Activated T-cell treated with anti-CD3 and anti-CD28 coated beads, Interleukin-2, amount 50 U/mL, for 48 hours (primary cell): ENCODE measurements at places on chromosomes 1 and 21.

DNA sequence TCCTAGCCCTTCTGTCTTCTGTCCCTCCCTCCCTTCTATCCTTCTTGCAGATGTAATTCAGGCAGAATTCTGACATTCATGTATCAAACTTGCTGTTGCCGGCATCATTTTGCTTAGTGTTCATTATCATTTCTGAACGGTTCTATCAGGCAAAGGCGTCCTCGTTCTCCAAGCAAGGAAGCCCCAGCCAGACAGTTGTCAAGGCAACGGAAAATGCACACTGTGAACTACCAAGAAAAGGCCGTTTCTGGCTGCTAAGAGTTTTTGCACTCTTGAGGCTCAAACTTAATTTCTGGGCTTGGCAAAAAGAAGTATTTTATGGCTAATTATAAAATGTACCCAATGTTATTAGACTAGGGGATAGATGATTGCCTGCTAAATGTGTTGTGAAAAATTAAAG lies 164.7 kb upstream of the KCNJ15 start:
- no peak for DNase-seq

DNA sequence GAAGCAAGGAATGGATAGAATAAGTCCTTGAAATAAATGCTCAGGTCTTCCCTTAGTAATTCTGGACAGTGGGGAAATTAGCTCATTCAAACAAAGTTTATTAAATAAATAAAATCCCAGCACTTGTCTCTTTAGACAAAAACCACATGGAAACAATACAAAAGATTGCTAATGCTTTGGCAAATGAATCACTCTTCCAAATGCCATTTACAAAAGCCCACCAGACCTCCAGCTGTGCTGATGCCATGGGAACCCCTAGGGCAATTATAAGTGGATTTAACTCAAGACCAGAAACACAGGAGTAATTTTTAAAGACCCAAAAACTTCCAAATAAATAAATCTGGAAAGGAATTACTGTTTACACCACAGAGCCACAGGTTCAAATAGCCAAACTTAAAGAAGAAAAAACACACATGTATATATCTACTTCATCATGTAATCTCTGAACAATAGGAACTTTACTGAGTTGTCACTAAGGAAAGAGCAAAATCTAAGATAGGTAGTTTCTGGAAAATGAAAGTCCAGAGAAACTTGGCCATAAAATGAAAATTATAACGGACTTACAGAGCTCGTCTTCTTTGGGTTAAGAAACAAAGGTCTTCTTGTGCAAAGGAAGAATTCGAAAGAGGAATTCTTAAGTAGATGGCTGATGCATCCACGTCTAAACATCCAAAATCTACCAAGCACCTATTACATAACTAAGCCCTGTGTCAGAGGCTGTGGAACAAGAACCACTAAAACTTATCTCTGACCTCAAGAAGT lies 399.4 kb downstream of the SMYD3 start:
- no peak for DNase-seq

- DNase-seq, result no peak
Measured at GRCh38 chr1:170555370-170555769, 23.4 kb downstream of the GORAB start.

GRCh38 chr1:89894210-89895201 lies 73.7 kb downstream of the LRRC8D start:
- no peak for DNase-seq

DNA sequence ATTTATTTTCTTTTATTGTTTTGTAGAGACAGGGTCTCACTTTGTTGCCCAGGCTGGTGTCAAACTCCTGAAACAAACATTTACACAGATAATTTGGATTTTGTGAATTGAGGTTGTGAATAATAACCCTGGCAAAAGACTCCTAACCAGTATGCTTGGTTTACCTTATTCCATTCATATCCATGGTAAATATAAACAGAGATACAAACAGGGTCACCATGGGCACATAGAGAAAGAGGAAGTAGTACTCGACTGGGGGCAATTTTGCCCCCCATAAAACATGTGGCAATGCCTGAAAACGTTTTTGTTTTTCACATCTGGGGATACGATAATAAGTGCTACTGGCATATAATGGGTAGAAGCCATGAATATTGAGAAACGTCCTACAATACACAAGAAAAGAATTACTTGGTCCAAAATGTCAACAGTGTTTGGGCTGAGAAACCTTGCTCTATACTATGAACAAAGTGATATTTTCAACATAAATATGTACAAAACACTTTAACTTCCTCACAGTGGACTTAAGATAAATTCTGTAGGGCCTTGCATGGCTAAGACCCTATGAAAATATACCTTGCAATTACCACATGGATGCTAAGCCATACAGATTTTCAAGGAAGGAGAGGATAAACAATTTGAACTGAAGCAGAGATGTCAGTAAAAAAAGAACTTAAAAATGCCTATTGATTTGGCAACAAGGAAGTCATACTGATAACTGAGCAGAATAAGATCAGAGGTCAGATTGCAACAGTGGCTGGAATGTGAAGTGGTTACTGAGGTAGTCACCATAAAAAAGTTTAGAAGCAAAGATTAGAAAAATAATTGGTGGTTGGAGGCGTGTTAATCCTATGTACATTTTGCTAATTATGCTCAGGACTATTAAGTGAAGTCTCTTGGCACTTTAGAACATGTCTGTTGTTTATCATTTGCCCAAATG lies 27.4 kb upstream of the ASPM start:
- DNase-seq, result no peak

GRCh38 chr1:176604461-176604860 lies 141.5 kb downstream of the PAPPA2 start:
- DNase-seq, result no peak

- DNase-seq, result peak; percentile 80
Measured at GRCh38 chr21:42593007-42593814, 60.2 kb upstream of the PDE9A start.

GRCh38 chr21:34594566-34595234 lies 20.2 kb downstream of the RCAN1 start:
- DNase-seq, result no peak

DNA sequence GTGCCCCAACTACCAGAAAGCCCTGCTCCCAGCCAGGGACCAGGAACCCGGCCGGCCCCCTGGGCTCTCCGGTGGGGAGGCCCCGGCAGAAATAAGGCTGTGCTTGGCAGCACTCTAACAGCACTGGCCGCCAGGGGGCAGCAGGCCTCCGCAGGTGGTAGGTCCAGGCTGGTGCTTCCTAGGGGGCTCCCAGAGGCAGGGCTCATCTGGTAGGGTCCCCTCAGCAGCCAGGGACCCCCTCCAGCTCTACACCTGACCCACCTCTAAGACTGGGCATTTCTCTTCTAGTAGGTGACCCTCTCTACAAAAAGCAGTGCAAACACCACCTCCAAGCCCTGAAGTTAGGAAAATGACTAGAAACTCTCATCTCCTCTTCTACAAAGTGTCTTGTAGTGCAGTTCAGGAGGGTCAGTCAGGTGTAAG lies 85.6 kb downstream of the STUM start:
- DNase-seq, result peak; percentile 89

DNA sequence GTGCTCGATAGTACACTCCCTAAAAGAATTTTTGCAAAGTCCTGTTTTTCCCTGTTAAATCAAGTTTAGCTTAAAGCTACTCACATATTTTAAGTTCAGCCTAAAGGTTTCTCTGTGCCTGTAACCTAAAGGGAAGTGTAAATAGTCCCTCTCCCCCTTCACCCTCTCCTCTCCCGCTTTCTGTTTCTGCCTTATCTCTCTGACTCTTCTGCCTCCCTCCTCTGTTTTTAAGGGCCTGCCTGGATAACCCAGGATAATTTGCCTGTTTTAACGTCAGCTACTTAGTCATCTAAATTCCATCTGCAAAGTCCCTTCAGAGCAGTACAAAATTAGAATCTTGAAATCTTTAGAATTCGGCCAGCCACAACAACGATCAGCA lies 92.6 kb downstream of the NID1 start:
- DNase-seq, result no peak

DNA sequence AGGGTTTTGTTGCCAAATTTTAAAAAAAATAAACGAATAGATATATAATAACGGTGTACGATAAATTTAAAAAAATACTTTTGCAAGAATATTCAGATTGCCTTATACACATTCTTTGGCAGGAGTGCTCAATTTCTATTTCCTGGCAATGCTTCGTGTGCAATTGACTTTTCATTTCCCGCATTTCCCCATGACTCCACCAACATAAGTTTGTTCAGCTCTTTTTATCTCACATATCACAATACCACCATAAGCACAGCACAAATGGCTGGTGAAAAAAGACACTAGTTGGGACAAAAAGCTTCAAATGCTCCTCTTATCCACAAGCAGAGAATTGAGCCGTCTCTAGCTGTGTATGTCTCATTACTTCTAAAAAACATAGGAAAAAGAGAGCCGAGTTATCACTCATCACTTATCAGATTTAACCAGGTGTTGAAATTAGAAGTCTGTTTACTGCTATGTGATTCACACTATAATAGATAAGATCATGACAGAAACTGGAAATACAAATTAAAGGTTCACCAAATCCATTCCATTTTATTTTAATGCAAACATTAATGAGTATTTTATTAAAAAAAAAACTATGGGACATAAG lies 28.9 kb upstream of the RGS1 start:
- no peak for DNase-seq

GRCh38 chr1:175005085-175005783 lies 5.5 kb downstream of the CACYBP start:
- no peak for DNase-seq

DNA sequence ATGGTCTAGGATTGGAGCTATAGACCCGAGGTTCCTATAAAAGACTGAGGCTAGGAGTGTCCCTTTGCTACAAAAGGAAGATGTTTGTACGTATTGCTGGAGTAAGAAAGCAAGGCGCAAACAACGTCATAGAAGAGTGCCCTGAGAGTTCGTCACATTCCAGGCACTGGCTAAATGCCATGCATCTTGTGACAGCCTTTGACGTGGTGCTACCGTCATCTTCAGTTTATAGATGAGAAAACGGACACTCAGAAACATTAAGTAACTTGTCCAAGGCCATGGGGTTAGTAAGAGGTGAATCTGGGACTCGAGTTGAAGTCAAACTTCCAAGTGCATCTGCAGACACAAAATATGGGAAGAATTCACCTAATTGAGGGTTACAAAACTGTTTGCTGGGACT lies 104.2 kb upstream of the SLC45A1 start:
- DNase-seq, result no peak

DNA sequence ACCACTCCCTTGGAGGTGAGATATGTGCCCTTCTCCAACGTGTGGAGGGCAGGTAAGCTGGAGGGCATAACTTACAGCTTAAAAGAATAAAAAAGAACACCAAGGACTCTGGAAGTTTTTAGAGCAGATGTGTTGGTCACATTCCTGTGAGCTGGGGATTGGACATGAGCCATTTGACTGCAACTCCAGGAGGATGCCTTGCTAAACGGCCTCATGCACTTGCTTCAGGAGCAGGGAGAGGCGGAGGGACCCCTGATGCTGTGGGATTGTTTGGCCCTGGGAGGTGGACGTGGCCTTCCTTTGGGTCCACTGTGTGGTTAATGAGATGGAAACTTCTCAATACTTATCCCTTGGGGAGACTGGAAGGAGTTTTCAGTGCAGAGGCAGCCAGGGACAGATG lies 185.6 kb downstream of the RHOU start:
- no peak for DNase-seq

GRCh38 chr1:111804776-111805175 lies 49.1 kb downstream of the DDX20 start:
- no peak for DNase-seq

GRCh38 chr21:44083631-44084291 lies 23.4 kb upstream of the PWP2 start:
- DNase-seq, result peak; percentile 79

GRCh38 chr21:33219954-33220353 lies 9.8 kb upstream of the IFNAR2 start:
- no peak for DNase-seq

- no peak for DNase-seq
Measured at GRCh38 chr1:81954534-81955020, 153.8 kb downstream of the ADGRL2 start.

GRCh38 chr1:212675675-212676074 lies 24.0 kb downstream of the BATF3 start:
- DNase-seq, result no peak

GRCh38 chr21:45920824-45921600 lies 60.6 kb upstream of the COL6A1 start:
- no peak for DNase-seq

DNA sequence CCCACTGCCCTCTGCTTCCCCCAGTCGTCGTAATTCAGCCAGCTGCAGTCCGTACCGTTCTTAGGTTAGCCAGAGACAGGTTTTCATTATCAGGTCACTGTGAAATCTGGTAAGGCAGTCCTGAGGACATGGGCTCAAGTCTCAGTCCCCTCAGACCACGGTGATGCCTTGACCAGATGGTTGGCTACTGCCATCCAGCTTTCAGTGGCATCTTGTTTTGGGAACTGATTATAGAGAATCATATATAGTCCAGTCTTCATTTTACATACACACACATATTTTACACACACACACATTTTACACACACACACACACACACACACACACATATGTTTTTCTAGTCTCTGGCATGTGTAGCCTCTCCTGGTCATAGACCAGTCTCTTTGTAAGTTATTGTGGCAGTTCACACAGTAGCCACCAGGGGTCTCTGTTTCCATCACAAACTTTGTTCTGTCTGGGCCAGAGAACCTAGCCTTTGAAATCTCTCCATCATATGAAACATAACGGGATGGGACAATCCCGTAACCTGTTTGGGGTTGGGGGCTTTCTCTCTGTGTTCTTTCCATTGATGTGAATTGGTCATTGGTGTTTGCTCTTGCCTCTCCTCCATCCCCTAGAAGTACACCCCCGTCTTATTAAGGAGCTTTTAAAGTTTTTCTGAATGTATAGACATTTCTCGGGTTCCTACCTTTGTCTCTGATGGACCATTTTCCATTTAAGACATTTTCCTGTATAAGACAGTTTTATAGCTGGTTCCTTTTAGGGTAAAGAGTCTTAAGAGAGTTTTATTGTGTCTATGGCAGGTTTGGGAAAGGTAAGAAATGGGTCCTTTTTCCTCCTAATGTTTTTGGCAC lies 8.4 kb upstream of the IKBKE start:
- peak; percentile 84 for DNase-seq

DNA sequence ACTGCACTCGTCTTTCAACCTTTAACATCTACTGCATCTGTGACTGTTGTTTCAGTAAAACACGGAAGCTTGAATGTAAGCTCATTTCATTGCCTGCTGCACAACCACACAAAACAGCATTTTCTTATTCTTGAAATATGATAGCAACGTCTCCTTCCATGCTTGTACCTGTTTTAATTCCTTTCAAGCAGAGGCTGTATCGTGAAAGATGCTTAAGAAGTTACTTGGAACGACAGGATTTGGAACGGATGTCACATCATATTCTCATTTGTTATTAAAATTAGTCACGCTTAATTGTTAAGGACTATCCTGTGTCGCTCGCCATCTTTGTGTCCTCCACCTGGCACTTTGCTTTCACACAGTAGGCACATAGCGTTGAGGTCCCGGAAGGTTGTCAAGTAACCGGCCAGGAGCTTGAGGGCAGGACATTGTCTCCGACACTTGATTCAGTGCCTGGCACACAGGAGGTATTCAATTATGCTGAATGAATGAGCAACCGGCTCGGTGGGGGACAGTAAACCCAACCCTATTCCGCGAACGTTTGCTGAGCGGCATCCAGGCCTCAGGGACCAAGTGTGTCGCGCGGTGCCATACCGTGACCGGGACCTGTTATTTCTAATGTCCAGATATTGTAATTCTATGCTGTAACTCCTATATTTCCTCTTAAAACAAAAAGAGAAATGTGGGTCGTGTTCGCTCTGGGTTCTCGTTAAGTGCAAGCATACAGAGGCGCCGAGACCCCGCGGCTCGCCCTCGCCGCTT lies 499 bp upstream of the SH3GLB1 start:
- DNase-seq, result peak; percentile 80

GRCh38 chr1:43867976-43868740 lies 65.4 kb upstream of the ARTN start:
- no peak for DNase-seq

GRCh38 chr1:46284058-46284457 lies 19.4 kb downstream of the LRRC41 start:
- no peak for DNase-seq
